Naive thymus-derived CD8-positive, alpha-beta T cell (primary cell): ENCODE measurements at places on chromosomes 13 and 19.
A peak's percentile ranks its signal among the peaks of the same experiment; 100 is the strongest.

DNA sequence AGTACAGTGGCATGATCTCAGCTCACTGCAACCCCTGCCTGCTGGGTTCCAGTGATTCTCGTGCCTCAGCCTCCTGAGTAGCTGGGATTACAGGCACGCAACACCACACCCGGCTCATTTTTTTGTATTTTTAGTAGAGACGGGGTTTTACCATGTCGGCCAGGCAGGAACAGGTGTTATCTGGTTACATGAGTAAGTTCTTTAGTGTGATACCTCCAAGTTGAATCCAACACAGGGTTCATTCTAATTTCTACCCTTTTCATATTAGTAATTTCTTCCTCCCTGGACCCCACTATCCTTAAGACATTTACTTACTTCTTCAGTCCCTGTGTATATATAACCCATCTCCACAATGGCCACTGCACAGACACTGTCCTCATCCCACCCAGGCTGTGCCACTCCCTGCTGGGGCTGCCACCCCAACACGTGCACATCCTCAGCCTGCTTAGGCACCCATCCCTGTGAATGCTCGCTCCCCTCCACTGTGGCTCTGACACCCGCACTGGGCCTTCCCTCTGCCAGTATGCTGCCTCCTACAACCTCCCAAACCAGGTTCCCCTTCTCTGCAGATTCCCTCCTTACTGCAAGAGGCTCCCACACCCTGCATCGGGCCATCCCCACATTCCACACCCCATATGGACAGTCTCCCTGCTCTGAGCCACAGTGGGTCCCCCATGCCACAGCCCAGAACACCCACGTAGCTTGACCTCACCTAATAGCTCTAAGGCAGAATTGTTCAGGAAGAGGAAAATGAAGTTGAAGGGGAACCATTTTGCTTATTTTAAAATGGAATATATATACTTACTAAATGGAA lies 147.1 kb downstream of the TBC1D4 start:
- no peak for DNase-seq

GRCh38 chr19:28610731-28611130 lies 602.2 kb downstream of the UQCRFS1 start:
- no peak for DNase-seq

DNA sequence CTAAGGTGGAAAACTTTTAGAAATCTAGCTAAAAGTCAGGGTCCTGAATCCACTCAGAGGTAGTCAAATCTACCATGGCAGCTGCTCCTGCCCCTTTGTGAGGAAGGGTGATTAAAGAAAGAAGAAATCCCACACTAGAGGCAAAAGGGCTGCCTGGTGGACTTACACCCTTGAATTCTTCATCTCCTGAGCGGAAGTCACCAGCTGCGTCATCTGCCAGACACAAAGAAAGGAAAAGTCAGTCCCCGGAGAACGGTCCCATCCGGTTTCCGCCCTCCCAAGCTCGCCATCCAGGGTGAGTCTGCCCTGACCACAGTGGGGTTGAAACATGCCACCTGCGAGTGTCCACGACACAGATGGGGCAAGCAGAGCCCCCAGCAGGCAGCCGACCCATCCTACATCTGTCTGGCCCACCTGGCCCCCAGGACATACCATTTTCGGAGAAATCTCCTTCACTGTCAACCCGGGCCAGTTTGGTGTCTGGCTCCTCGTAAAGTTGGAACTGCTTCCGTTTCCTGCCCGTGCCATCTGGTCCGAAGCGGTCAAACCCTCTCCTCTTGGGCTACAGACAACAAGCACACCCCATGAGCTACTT lies 7.7 kb downstream of the AKAP8 start:
- no peak for DNase-seq

- no peak for DNase-seq
These were observed 26.6 kb downstream of the SLAIN1 start for GRCh38 chr13:77724092-77724491.

DNA sequence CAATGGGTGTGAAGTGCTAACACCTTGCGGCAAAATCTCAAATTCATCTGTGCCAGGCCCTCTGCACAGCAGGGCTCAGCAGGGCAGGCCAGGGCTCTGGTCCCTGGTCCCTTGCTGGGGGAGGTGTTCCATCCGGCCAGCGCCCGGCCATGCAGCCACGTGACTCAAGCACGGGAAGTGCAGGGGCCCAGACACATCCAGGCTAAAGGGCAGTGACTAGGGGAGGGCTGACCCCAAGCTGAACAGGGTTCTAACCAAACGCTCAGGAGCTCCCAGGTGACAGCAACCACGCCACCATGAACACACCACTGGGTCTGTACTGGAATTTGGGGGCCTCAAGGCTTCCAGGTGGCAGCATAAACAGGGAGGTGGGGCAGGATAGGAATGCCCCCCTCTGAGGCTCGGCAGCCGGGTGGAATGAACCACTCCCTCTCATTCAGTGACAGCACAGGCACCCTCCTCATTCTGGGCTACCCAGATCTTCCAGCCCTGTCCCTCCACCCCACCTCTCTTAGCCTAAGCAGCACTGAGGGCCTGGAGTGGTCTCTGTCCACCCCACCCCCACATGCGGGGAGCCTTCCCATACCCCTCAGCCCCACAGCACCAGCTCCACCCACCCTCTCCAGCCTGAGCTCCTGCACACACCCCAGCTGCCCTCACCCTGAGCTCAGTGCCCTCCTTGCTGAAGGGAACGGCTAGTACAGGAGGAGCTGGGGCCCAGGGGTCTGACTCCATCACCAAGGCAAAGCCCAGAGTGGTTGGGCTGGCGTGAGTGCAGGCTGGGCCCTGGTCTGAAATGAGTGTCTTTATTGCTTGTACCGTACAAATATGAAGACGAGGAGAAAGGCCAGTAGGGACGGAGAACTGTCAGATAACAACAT lies 5.3 kb upstream of the CCNP start:
- DNase-seq = no peak

DNA sequence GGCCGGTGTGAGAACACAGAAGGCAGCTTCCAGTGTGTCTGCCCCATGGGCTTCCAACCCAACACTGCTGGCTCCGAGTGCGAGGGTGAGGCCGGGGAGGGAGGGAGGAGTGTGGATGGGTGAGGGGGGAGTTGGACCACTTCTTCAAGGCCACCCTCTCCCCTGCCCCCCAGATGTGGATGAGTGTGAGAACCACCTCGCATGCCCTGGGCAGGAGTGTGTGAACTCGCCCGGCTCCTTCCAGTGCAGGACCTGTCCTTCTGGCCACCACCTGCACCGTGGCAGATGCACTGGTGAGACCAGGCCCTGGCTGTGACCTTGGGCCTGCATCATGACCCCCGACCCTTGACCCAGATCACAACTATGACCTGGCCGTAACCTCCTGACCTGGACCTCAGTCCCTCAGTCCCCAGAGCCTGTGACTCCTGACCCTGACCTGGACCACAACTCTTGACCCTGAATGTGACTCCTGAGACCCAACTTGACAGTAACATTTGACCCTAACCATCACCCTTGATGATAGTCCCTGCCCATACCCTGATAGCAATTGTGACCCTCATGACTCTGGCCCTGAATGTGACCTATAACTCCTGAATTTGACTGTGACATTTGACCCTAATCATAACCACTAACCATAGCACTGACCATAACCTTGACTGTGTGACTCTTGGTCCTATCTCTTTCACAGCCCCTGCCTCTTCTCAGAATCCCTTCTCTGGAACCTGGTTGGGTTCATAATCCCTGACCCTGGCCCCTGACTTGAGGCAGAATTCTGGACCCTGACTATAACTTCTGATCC lies 10.9 kb downstream of the LTBP4 start:
- DNase-seq = no peak

- DNase-seq = no peak
These were observed 27.7 kb downstream of the MPHOSPH8 start for GRCh38 chr13:19661126-19661525.

- no peak for DNase-seq
These were observed 1.7 kb upstream of the FAM98C start for GRCh38 chr19:38401148-38401547.

DNA sequence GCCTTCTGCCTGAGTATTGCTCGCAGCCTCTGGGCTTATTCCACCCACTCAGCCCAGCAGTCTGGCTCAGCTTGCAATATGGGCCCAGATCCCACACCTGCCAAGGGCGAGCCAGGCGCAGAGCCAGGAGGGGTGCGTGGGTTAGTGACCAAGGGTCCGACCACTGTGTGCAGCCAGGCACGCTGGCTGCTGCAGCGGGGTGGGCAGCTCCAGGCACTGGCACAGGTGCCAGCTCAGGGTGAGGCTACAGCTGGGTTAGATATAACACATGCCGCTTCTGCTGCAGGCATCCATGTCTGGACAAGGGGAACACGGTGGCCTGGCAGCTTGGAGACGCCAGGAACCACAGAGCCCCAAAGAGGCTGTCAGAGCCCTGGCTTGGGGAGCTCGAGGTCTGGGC lies 12.6 kb upstream of the URAD start:
- DNase-seq = no peak

- DNase-seq = peak; percentile 28
These were observed 426 bp downstream of the MYO9B start for GRCh38 chr19:17075864-17076542.

- DNase-seq = no peak
These were observed 23.0 kb downstream of the FAM216B start for GRCh38 chr13:42804244-42804874.

GRCh38 chr19:13117176-13117771 lies 734 bp upstream of the TRMT1 start:
- DNase-seq = no peak

- DNase-seq = no peak
These were observed 1.1 kb downstream of the EDDM13 start for GRCh38 chr19:56273563-56274117.

DNA sequence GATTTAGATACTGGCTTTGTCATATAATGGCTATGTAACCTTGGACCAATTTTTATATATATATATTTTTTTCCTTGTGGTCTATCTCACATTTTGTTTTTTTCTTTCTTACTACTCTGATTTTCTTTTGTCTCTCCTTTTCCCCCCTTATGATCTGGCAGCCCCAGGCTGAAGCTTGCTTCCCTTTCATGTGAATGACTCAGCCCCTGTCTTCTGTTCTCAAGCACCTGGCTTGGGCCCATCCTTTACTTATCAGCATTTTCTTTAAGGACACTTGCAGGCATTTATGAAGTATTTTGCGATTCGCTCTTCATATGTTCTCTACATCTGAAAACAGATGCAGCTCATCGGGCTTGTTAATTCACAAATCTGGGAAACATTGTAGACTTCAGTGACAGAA lies 163.6 kb downstream of the SPRY2 start:
- DNase-seq = no peak

- no peak for DNase-seq
These were observed 5.9 kb downstream of the ZNF575 start for GRCh38 chr19:43538922-43539321.

- DNase-seq = no peak
These were observed 1228.3 kb upstream of the PCDH20 start for GRCh38 chr13:62643799-62644524.

GRCh38 chr19:39554701-39555311 lies 14.8 kb upstream of the EID2 start:
- DNase-seq = no peak

GRCh38 chr13:85230691-85231093 lies 568.5 kb downstream of the SLITRK6 start:
- no peak for DNase-seq

DNA sequence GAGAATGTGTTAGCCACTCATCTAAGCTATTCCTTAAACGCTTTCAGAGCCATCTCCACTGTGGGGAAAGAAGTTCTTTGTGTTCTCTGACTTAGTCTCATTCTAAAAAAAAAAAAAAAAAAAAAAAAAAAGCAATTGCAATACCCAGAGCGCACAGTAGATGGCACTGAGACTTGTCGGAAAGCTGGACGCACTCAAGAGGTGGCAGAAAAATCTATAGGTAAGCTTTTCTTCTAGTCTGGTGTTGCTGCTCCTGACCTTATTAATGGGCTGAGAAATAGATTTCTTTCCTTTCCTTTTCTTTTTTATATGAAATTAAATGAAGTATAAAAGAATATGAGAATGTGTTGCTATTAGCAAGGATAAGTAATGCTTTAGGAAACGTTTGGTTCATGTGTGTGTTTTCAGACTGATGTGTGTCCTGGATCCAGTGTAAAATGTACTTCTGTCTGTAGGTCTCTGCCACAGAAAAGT lies 4.7 kb upstream of the GJB2 start:
- DNase-seq = no peak

DNA sequence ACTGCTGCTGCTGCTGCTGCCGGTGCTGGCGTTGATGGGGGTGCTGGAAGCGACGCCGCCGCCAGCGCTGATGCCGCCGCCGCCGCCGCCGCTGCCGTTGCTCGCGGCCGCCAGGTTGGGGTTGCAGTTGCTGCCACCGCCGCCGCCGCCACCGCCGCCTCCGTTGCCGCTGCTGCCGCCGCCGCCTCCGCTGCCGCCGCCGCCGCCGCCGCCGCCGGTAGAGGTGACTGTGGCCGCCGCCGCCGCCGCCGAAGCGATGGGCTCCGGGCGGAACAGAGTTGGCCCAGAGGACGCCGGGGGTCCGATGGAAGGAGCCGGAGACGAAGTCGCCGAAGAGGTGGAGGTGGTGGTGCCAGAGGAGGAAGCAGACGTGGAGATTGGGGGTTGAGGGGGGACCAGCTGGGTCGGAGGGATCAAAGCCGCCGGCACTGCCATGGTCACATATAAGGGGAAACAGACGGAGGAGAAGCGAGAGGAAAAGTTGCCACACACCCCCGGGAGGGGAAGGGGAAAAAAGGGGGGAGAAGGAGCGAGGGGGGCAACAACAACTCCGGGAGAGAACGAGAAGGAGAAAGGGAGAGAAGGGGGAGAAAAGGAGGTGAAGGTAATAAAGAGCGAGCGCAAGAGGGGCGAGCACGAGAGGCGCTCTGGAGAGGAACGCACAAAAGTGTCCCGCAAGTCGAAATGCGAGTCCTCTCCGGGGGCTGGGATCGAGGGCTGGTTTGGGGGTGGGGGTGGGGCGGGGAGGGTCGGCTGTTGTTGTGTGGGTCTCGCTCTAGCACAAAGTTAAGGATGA lies 471 bp downstream of the DACH1 start:
- peak; percentile 4 for DNase-seq

GRCh38 chr13:26456650-26457049 lies 100.8 kb upstream of the WASF3 start:
- DNase-seq = no peak

GRCh38 chr13:52399708-52400107 lies 6.3 kb downstream of the THSD1 start:
- no peak for DNase-seq
